ENCODE measurements at places on chromosomes 5 and 9. TPM values are rescaled to one million over a fixed set of nuclear protein-coding genes. Genes with fewer than 3 reads are reported as not detected.

- no peak for DNase-seq
These were observed 35.9 kb downstream of the ASS1 start for GRCh38 chr9:130480673-130481072.

DNA sequence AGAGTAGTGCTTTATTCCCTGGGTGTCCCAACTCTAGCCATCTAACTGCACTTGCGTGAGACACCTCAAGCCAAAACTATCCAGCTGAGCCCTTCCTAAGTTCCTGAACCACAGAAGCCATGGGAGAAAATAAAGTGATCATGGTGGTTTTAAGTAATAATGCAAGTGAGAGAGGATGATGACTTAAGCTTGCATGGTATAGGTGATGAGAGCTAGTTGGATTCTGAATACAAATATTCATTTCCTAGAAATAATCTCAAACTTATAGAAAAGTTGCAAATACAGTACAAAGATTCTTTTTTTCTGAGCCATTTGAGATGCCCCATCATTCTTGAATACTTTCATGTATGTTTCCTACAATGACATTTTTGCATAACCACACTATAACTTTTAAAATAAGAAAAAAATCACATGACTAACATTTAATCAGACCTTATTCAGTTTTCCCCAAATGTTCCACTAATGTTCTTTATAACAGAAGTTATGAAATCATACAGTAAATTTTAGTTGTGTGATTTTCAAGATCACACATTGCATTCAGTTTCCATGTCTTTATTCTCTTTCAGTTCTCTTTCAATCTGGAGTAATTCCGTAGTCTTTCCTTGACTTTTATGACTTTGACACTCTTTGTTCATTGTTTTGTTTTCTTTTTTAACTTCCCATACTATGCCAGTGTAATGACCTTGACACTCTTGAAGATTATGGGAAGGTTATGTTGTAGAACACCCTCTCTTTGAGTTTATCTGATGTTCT lies 5.5 kb upstream of the AK3 start:
- DNase-seq = no peak

Gene P4HA2
- 33.6 TPM for total RNA-seq

DNA sequence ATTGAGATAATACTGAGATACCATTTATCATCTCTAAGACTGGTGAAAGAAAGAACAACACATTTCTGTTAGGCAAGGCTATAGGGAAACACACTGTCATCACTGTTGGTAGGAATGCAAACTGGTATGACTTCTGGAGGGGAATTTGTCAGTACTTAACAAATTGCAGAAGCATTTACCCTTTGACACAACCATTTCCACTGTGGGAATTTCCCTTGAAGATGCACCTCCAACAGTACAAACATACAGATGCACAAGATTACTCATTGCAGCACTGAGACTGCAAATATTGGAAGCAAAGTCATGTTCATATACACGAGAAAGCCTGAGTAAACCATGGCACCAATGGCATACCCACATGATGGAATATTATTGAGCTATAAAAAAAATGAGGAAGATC lies 17.6 kb downstream of the GM2A start:
- DNase-seq = peak; percentile 22

- DNase-seq = no peak
These were observed 24.7 kb downstream of the NR5A1 start for GRCh38 chr9:124482431-124483031.

Gene IL7R
- 1.6 TPM for total RNA-seq

Gene OLFML2A
- total RNA-seq = 7.0 TPM

DNA sequence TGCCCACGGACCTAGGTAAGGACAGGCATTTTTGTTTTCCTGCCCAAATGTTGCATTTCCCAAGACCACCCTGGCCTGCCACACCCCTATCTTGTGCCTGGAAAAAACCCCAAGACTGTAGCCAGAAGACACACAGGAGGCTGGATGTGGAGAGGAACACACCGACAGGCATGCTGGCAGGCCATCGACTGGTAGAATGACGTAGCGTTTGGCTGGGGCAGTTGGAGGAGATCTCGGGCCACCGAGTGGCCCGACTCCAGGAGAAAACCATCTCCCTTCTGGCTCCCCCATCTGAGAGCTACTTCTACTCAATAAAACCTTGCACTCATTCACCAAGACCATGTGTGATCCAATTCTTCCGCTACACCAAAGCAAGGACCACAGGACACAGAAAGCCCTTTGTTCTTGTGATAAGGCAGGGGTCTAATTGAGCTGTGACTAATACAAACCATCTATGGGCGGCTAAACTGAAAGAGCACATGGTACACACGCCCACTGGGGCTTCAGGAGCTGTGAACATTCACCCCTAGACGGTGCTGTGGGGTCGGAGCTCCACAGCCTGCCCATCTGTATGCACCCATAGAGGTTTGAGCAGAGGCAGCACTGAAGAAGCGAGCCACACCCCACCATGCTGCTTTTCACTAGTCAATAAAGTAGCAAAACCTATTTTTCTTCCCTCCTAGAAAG lies 38.9 kb upstream of the N4BP3 start:
- no peak for DNase-seq

GRCh38 chr5:72093217-72093616 lies 14.1 kb upstream of the MAP1B start:
- no peak for DNase-seq

Data from epithelial cell of proximal tubule (primary cell).